HFFc6 (cell line): ENCODE measurements at places on chromosomes 12 and 14.

DNA sequence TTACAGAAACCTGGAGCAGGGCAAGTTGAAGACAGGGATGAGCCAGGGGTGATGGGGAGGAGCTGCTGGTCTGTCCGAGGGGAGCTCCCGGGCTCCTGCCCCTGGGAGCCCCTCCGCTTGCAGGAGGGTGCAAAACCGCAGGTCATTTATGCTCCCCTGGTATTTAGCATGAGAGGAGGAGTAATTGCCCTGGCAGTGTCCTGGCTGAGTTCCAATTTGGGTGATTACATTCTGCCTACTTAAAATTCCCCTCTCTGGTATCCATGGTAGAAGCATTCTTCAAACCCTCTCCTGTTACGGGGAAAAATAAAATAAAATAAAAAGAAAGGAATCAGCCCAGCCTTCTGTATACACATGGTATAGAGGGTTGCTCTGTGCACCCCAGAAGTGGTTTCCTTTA is 61.7 kb upstream of the VRK1 start:
- no peak for DNase-seq

GRCh38 chr14:85254711-85255110 is 275.2 kb upstream of the FLRT2 start:
- no peak for DNase-seq

GRCh38 chr14:98244162-98244948 is 1027.6 kb downstream of the BCL11B start:
- DNase-seq = no peak

- DNase-seq = peak; percentile 85
These were observed 1.0 kb upstream of the CDK17 start for GRCh38 chr12:96401076-96401871.

DNA sequence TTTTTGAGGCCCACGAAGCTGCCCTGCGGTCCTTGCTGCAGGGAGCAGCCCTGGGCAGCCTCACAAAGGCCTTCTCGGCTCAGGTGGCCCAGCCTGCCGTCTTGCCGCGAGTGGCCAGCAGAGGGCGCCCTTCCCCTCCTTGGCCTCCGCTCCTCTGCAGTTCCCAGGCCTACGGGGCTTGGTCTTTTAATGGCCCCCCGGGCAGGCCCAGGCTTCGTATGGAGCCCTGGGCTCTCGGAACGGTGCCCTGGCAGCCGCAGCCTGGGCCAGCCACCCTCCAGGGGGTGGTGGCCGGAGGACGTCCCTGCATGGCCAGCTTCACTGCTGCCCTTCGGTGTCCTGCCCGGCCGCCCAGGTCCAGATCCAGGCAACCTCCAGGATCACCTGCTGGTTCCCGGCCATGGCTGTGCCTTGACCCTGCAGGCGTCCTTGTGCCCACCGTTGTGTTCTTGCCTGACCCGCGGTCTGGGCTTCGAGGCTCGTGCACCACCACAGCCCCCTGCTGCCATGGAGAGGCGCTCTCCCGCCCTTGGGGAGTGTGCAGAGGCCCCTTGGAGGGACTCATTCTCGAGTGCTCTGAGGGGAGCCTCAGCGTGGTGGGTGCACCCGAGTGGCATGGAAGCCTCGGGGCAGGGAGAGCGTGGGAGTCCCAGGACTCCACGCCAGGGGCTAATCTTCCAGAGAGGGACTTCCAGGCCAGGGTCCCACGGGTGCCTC is 9.4 kb downstream of the ASPG start:
- DNase-seq = peak; percentile 13

DNA sequence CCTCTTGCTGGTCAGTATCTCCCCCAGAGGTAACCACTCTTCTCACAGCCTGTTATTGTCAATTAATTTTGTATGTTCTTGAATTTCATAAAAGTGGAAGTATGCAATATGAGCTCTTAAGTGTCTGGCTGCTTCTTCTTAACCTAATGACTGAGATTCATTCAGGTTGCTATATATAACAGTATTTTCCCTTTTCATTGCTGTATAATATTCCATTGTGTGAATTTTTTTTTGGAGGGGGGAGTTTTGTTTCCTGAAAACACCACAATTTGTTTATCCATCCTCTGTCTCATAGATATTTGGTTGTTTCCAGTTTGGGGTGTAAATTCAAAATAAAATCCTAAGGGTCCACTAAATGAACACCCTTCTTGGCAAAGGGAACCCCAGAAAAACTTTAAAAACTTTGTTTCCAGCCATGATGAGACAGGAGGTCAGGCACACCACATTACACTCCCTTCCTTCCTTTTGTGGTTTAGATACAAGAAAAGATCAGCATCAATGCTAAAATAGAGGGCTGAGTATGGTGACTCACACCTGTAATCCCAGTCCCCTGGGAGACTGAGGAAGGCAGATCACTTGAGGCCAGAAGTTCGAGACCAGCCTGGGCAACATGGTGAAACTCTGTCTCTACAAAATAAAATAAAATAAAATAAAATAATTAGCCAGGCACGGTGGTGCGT is 4.1 kb upstream of the DAO start:
- DNase-seq = no peak

DNA sequence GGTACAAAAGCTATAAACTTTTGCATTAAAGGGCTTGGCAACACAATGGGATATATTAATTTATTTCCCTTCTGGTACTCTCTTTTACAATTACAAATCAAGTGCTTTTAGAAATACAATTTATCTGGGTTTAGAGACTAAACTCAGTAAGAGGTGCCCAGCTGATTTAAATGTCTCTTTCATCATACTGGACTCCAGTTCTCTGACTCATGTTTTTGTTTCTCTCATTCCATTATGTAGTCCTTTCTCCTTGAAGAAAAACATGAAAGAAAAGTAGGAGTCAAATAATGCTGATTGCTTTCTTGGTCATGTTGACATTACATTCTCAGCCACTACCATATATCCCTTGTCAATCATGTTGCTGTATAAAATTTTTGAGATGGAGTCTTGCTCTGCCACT is 36.3 kb upstream of the CFL2 start:
- DNase-seq = peak; percentile 21

- DNase-seq = no peak
These were observed 16.9 kb downstream of the OR6S1 start for GRCh38 chr14:20624495-20625070.

DNA sequence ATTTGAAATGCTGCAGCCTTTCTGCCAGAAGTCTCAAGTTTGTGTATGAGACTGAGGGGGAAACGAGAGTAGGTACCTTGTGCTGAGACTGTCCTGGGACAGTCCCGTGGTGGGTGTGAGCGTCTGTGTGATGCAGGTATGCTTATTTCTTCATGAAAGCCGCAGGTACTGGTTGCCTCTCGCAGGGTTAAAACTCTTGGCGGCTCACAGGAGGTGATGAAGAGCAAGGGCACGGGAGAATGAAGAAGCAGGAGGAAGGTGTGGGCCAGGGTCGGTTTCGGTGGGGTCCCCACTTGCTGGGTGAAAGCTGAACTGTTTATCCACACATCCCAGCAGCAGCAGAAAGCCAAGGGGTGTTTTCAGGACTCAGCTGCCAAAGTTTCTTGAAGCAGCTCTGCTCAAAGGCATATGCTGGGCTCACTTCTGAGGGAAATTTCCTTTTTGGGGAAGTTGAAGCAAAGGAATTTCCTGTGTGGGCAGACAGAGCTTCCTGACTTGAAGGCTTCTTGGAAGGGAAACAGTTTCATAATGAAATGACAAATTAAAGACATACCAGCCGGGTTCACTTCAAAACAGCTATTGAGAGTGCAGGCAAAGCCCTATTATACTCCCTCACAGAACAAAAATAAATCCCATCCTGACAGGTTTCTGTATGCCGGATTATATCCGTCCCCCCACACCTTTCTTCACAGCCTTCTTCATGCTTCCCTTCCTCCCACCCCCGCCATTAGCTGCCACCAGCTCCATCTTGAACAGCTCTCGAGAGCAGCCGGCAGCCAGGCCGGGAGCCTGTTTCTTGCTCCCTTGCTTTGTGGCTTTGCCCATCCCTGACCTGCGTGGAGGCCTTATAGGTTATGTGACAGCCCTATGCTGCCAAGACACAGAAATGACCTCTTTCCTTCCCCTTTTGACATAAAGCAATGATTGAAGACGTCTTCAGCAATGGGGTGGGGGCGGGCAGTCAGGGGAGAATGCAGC is 116.6 kb downstream of the ETV6 start:
- peak; percentile 35 for DNase-seq

DNA sequence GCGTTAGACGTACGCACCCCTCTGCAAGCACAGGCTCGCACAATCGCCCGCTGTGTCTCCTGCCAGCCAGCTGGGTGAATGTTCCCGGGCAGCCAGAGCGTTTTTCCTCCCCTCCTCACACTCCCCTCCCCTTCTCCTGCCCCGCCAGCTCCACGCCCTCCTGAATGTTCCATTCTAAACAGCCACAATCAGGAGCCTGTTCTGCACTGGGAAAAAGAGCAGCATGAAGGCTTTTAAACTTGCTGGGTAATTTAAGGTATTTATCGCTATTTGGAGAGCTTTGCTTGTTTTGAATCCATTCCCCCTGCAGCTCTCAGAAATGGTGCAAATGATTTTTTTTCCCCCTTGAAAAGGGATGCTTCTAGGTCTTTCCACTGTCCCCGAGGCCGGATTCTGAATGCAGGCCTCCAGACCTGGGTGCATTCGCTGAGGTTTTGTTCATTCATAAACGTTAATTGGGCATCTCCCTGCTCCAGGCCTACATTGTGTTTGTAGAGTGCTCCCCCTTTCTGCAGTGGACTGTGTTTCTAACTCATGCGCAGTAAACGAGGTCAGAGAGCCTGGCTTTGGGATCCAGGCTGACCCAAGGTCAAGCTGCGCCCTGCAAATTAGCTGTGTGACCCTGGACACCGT is 212.5 kb downstream of the CHST11 start:
- DNase-seq = no peak

DNA sequence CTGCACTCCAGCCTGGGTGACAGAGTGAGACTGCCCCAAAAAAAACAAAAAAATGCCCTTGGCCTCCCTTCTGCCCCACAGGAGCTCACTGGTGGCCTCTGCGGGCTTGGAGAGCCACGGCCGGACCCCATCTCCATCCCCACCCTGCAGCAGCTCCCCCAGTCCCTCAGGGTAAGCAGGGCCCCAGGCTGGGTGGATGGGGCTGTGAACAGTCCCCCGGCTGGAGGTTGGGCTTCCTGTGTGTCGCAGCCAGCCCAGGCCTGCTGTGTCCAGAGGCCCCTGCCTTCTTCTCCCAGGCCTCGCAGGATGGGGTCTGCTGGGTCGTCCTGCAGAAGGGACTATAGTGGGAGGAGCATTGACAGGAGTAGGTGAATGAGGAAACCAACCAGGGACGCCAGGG is 15.4 kb upstream of the PUS1 start:
- no peak for DNase-seq

GRCh38 chr14:25006961-25007795 is 42.8 kb downstream of the STXBP6 start:
- DNase-seq = peak; percentile 97

- no peak for DNase-seq
These were observed 36.8 kb upstream of the TMED10 start for GRCh38 chr14:75213172-75213571.

DNA sequence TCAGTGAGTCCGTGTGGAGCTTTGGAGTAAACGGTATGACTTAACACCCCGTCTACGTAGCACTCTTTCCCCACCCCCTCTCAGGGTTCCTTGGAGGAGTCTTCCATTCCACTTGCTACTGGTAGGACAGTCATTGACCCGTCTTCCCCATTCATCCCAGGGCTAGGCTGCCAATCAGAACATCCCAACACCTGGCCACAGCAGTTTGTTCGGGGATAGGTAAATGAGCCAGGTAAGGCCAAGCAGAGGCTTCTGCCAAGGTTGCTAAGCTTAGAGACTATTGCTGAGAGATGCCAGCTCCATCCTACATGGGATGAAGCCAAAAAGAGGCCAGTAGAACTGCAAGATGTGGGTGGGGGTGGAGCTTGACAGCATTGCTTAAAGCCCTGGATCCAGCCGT is 130.8 kb downstream of the BCL11B start:
- no peak for DNase-seq

DNA sequence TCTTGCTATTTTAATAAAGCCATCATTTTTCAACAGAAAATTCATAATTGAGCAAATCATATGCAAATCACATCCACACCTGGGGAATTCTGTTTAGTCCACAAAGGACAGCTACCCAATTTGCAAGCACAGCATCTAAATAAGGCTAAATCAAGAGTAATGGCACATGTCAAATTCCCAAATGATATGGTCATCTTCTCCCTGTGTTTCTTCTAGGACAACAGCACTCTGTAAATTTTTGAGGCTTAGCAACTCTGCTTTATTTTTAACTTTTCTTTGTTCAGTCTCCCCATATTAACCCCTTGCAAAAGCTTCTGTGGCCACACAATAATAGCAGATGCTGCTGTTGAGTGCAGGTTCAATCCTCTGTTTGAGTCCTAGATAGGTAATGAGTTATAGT is 155.6 kb upstream of the DAAM1 start:
- DNase-seq = no peak

DNA sequence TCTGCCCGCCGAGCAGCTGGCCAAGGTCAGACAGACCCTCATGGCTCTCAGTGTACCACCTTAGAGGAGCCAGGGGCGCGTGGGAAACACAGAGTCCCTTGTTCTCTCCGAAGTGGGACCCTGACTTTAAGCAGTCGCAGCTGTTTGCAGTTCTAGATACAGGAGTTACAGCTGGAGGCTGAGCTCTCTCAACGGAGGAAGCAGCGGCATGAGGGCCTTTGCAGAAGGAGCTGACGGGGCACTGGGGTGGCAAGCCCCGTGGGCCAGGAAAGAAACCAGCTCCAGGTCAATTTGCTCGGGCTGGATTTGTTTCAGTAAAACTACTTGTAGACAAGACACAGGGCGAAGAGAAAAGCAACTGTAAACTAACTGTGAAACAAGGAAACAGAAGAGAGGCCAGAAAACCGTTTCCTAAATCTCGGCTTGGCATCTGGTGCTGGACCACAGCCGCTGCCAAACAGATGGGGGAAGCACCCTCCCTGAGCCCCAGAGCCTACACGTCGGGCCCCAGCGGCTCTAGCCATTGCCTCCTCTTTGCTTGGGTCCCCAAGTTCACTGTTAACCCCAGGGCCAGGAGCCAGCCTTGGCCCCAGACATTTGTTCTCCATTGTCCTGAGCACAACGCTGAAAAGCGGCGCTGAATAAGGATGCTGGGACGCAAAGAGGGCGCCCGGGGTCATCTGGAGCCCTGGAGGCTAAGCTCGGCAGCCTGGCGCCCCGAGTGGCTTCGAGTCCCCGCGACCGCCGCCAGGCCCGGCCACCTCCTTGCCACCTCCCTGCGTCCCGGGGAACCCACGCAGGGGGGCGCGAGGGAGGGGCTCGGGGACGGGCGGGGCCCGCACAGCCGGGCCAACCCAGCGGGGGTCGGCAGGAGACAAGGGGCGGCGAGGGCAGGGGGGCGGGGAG is 914 bp upstream of the PACS2 start:
- no peak for DNase-seq
